AG09319 (cell line): ENCODE measurements at places on chromosomes 3 and 15.

DNA sequence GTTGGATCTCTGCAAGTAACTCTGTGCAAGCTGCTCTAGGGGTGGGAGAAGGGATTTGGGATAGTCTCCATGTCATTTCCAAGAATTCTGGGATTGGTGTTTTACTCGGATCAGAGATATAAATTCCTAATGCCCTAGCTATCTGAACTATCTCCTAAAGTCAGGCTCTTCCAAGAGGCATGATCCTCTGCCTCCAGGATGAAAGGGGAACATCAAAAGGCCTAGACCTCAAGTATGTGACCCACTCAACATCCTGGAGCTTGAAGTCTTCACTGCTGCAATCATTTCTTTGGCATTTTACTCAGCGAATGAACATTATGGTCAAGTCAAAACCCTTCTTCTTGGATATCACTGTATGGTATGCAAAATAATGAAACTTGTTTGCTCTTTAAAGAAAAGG is 104.5 kb downstream of the CEMIP start:
- DNase-seq = no peak

DNA sequence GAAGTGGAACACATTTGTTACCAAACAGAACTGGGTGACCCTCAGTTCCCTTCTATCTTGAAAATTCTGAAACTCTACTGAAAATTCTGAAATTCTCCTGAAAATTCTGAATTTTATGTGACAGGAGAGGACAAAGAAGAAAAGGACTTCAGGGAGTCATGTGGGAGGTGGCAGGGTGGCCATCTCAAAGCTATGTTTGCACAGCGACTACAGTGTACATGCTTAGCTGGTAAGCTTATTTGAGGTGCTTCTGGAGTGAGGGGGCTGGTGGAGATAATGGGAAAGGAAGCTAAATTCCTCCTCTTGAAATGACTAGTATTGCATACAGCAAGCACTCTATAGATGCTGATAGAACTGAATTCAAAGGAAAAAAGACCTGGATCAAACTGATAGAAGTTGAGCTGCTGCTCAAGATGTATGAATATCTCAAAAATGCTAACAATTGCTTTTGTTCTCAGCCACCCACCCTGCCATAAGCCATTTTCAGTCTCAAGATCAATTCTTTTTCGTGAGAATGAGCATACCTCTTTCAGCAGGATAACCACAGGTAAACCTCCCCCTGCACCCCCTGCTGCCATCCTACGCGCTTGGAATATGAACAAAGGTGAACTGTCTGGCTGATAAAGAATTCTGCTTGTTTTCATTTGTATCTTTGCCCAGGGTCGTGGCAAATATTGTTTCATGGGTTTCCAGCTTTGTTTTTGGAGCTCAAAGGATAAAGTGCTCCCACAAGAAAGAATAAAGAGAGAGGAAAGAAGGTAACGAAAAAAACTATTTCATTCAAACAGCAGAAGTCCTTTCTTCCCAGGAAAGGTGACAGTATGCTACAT is 16.6 kb upstream of the ARHGEF3 start:
- no peak for DNase-seq

DNA sequence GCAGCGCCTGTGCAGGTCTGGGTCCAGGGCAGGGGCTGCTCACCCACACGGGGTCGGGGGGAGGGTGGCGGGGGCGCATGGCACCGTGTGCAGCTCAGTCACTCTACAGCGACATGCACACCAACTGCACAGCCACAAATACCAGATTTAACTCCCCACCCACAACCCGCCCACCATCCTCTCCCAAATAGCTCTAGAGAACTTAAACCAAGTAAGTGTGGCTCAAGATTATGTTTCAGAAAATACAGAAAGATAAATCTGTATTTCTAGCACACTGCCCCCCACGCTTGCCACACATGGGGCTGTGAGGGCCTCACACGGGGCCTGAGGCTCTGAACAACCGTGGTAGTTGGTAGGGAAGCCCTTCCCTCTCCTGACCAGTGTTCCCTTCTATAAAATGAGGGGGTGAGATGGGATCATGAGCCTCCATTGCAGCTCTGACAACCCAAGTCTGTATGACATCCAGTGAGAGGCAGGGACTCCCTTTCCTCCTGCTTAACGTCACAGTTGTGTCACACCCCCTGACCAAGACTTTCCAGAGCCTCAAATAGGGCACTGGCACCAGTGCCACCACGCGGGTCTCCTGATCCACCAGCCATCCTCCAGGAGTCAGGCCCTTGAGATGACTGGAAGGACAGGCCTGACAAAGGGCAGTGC is 23.1 kb downstream of the POC1A start:
- DNase-seq = no peak

DNA sequence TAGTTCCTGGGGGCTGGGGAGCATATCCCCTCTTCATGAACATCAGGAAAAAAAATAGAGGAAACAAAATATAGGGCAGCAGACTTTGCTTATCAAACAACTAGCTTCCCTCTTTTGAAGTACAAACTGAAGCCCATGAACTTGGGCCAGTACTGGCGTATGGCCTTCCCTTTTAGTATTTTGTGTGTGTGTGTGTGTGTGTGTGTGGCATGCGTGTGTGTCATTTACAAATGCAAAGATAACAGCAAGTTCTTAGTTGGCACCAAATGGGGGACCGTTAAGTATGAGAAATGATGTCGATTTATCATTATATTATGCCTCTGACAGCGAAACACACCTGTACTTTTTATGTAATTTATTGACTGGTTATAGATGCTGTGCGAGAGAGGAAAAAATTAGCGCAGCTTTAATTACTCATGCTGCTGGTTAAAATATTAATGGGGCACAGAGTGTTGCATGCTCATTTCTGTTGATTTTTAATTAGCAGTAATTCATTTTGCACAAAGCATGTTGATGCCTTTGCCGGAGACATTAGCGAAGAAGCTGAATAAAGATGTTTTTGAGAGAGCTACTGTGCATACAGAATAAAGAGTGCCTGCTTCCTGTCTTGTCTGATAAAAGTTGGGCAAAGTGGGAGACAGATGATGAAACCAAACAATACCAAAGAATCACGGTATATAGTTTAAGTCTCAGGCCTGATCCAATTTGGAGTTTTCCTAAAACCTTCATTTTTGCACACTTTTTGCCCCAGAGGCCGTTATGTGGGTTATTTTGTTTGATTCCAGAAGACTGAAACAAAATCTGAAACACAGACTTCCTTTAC is 297.1 kb downstream of the SATB1 start:
- no peak for DNase-seq

DNA sequence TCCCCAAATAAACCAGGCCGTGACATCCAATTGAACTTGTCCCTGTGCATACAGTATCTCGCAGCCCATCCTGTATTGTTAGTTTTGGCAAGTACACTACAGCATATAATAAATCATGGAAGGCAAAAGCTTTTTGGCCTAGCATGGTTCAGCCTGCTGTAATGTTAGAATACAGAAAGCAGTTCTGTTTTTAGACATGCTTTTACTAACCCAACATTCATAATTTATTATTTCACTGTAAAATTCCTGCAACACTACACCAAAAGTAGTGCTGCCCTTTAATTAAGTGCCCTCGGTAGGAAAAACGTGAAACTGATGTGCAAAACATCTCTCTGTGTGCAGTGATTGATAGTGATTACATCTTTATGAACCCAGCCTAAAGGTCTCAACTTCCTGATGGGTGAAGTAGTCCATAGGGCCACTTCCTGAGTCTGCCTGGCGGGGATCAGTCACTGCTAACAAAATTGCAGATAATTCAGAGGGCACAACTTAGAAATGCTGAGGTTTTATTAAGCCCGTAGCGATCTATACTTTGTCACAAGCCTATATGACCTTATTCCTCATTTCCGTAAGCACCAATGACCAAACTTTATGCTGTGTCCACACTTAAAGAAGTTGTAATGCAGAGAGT is 227.8 kb downstream of the CDIN1 start:
- DNase-seq = no peak

DNA sequence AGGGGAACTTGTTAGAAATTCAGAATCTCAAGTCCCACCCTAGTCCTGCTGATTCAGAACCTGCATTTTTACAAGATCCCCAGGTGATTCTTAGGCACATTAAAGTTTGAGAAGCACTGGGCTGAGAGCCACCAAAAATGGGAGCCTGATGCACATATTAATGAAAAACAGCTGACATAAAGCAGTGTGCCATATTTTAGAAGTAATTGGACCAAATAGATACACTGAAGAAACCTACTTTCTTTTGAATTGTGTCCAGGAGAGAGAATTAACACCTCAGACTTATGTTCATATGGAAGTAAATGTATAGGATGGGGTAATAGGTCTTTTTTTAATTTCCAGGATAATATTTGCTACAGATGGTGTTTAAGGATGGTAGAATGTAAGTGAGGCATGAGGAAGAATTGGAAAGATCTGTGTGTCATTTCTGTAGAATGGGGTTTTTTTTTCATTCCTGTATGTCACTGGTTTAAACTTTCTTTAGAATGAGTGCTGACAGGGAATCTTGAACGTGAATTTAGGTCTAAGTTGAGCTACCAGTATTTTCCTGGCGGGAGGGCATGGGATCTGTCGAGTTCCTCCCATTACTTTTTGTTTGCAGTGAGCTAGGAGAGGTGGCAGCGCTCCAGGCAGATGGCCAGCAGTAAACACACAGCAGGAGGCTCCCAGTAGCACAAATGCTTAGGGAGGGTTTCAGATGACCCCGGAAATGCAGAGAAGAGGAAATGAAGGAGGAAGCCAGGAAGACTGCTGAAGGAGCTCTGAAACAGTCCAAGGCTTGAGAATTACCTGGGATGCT is 185.6 kb downstream of the PLCL2 start:
- DNase-seq = no peak

GRCh38 chr15:63322541-63322940 is 45.1 kb downstream of the APH1B start:
- DNase-seq = no peak

DNA sequence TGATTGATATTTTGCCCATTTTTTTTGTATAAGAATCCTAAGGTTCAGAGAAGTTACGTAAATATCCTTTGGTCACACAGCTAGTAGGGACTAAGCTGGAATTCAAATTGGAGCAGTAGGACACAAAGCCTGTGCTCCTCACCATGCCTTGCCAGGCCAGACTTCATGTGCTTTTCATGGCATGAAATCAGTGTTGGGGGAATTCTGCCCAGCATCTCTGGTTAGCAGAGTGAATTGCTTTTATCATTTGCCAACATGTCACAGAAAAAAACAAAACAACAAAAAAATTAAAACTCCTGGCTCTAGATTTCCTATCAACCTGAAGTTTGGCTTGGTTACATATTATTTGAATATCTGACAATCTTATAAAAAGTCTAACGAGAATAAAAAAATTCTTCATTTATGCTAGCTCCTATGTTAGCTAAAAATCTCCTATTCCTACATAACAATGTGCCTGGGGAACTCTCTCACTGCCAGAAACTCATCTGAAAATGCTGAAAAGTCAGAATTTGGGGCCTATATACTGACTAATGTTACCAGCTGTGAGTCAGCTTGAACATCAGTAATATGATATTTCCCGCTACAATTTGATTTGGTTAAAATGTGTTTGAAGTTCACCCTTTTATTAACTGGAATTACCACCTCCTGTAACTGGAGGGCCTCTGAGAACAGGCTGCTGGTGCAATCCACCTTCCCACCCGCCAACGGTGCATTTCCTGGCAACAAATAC is 141.7 kb downstream of the TIGIT start:
- no peak for DNase-seq

- DNase-seq = no peak
Measured at GRCh38 chr15:41006479-41006878, 53.2 kb downstream of the CHAC1 start.

GRCh38 chr15:58401991-58402649 is 29.7 kb upstream of the LIPC start:
- no peak for DNase-seq

DNA sequence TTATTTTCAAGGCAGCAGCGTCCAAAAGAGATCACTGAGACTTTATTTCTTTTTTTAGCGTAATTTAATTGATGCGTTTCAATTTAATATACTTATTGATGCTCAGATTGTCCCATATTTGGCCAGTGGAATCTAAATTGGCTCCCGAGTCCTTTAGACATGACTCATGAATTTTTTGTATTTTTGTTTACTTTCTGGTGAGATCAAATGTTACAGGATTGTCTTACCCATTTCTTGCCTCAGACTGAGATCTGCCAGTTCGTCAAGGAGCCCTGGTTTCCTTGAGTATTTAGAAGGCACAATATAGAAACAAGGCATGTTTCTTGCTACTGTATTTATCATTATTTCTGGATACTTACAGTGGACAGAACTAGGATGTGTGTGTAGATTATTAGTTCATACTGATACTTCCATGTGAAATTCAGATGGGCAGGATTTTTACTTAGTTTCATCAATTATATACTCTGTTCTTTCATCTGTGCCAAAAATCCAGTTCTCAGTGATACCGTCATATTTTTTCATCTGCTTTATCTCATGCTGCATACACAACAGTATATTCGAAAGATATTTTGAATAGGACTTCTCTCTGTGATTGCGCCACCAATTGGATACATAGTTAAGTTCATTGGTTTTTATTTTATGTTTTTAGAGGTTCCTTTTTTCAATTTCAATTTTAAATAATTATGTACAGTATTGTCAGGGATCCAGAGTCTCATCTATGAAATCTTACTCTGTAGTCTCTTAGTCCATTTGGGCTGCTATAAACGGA is 436.9 kb upstream of the C2CD4B start:
- no peak for DNase-seq
